ENCODE measurements at places on chromosomes 12 and 14.

DNA sequence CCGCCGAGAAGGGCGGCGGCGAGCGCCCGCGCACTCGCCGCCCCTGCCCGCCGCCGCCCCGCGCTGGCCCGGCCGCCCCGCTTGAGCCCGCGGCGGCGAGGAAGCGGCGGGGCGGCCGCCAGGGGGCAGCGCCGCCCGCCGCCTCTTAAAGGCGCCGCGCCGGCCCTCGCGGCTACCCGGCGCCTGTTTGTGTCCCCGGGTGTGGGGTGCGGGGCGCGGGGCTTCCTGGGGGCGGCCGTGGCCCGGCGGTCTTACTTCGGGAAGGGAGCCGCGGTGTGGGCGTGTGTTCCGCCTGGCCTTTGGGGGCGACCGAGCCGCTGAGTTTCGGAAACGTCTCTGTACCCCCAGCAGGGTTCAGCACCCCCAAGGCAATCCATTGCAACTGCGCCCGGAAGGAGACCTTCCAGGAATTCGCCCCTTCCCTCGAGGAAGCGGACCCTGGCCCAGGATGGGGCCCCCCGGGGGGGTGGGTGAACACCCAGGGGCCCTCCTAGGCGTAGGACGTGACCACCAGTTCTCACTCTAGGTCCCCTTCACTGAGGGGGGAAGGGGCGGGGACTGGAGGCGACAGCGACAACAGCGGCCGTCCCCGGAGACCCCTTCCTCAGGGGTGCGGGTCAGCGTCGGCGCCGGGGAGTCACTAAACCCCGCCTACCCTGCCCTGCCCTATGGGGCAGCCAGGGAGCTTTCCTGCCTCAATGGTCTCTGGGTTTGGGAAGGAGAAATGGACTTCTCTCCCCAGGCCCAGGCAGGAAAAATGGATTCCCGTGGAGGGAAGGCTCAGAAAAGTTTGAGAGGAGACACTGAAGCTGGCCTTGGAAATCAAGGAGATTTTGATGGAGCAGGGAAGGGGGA lies at the start of gene ITPK1:
TSS of gene ITPK1 (minus strand) at position 105 of the 855 bp plus-strand sequence. CDS start 762 bp downstream, outside the sequence.
- peak; percentile 89 for DNase-seq

- peak; percentile 70 for DNase-seq
Observed at GRCh38 chr12:107027636-107028053, 40.7 kb upstream of the MTERF2 start.

GRCh38 chr12:18345021-18345735 lies 83.9 kb downstream of the PIK3C2G start:
- DNase-seq, result peak; percentile 26

- DNase-seq, result no peak
Observed at GRCh38 chr12:79127271-79127751, 262.7 kb downstream of the SYT1 start.

- DNase-seq, result peak; percentile 46
Observed at GRCh38 chr12:15323480-15323879, 1.2 kb downstream of the PTPRO start.

DNA sequence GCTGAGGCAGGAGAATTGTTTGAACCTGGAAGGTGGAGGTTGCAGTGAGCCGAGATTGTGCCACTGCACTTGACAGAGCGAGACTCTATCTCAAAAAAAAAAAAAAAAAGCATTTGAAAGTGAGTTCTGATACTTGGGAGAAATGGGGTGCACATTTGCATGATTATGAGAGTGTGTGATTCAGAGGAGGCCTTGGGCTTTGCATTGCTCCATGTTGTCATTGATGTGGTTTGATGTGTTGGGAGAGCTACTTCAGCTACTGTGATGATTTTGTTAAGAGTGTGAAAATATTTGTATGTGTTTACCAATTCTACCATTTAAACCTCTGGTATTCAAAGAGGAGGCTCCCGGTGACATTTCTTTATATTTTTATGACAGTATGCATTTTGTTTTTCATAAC lies 24.4 kb downstream of the DRAM1 start:
- no peak for DNase-seq

GRCh38 chr14:21440859-21441258 lies 15.1 kb downstream of the CHD8 start:
- no peak for DNase-seq

- DNase-seq, result no peak
Observed at GRCh38 chr12:76223869-76224268, 124.3 kb downstream of the BBS10 start.

DNA sequence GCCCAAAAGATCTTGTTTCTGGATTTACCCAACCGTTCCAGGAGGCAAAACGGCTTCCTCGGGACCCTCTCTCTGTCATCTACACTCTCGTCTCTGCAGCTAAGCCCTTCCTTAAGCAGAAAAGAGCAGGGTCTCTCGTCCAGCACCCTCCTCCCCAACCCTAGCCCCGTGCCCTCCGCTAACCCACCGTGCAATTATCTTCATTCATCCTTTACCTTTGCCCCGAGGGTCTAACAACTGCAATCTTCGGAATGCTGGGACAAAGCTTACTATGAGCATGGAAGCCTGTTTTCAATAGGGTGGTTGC lies 276 bp upstream of the BMAL2 start:
- DNase-seq, result no peak

- DNase-seq, result no peak
Observed at GRCh38 chr12:10989107-10989506, 2.4 kb upstream of the TAS2R50 start.

DNA sequence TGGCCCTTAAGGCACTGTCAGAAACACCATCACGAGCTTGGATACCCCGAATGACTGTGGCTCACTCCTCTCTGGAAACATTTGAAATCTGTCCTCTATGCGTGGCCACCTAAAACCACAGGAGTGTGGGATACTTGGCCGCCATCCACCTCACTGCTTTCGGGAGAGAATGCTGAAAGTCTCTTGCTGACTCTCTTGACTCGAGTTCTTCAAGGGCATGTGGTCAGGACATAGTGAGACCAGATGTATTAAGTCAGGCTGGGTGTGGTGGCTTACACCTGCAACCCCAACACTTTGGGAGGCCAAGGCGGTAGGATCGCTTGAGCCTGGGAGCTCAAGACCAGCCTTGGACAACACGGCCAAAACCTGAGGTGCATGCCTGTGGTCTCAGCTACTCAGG lies 174.7 kb upstream of the ALG10B start:
- DNase-seq, result no peak

DNA sequence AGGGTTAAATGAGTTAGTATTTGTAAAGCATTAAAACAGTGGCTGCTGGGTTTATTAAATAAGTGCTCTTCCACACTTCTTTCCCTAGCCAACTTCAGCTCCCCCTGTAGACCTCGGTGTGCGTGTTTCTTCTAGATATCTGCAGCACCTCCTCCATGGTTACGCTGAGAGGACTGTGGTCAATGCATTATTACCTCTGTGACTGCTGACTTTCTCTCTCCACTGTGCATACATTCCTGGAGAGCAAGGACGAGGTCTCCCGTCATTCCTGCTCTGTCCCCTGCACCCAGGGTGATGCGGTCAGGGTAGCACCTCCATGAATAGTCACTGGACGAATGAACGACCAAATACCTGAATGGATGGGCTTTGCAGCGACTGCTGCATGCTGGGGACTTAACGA lies 44.6 kb downstream of the ZFP36L1 start:
- DNase-seq, result no peak

DNA sequence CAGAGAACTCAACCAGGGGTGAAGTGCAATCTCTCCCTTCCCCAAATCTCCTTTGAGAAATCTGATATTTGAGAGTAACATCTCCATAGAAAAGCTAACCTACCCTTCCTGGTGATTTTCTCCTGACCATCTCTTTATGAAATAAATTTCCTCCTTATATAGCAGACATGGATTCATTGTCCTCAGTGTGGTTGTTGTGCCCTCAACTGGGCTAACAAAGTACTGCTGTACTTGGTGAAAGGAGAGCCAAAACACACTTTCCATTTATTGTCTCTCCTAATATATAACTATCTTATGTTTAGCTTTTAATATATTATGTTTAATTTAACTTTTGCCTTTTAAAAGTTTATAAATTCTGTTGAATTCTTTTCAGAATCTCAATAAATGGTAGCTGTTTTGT lies 65.1 kb upstream of the SLCO1B1 start:
- peak; percentile 17 for DNase-seq

GRCh38 chr14:53979747-53980642 lies 23.4 kb upstream of the BMP4 start:
- no peak for DNase-seq

DNA sequence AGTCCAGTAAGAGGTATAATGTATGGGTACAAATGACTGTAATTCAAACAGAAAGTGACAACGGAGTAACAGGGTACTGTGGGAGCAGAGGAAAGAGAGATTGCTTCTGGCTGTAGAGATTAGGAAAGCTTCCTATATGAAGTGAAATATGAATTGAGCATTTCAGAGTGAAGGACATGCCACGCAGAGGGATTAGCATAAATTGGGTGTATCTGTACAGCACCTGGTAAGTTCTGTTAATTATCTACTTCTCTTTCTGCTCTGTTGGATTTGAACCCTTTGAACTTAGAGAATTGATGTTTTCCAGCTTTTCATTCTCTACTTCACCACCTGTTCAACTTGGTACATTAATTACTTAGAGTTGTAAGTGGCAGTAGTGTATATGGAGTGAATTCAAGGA lies 8.8 kb downstream of the STK38L start:
- peak; percentile 73 for DNase-seq

DNA sequence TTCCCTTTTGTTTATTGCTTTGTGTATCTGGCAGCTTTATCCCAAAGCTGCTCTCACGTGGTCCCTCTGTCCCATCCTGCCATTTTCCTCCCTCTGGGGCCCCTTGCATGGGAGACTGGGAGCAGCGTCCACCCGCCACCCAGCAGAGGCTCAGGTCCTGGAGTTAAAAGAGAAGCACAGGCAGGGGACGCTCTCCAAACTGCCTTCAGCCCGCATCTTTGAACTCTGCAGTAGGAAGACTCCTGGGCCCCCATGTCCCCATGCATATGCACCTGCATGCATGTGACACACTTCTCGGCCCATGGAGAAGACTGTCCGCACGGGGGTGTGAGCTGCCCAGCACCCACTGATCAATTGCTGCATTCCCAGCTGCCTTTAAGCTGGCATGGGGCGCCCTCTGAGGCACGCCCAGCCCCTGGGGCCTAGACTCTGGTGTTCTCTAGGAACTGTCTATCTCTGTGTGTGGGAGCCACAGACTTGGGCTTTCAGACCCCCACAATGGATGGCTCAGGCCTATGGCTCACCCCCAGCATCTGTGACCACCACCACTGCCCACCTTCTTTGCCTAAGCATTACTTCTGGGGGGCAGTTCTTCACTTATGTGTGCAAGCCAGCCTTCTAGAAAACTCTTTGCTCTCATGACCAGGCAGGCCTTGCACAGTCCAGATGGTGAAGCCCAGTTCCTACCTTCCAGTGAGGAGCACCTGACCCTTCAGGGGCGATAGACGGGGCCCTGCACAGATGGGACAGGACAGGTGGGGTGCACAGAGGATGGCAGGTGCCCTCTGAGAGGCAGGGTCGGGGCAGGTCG lies 96.1 kb upstream of the DIO3 start:
- DNase-seq, result no peak

DNA sequence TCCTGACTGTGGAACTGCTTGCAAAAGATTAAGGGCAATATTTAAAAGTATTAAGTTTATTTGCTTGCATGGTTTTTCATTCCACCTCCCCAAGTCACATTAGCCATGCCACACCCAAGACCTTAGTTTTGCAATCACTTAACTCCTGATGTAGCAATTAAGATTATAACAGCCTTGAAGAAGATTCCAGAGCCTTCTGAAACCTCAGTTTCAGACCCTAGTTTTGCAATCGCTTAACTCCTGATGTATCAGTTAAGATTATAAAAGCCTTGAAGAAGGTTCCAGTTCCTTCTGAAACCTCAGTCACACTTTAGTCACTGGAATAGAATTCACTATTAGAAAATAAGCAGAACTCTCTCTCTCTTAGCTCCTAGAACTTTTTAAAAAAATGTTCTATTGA lies 42.7 kb upstream of the DCN start:
- DNase-seq, result no peak

GRCh38 chr12:20628226-20628787 lies 66.8 kb upstream of the SLCO1C1 start:
- no peak for DNase-seq

- DNase-seq, result no peak
Observed at GRCh38 chr12:52041695-52042123, 9.5 kb upstream of the NR4A1 start.

DNA sequence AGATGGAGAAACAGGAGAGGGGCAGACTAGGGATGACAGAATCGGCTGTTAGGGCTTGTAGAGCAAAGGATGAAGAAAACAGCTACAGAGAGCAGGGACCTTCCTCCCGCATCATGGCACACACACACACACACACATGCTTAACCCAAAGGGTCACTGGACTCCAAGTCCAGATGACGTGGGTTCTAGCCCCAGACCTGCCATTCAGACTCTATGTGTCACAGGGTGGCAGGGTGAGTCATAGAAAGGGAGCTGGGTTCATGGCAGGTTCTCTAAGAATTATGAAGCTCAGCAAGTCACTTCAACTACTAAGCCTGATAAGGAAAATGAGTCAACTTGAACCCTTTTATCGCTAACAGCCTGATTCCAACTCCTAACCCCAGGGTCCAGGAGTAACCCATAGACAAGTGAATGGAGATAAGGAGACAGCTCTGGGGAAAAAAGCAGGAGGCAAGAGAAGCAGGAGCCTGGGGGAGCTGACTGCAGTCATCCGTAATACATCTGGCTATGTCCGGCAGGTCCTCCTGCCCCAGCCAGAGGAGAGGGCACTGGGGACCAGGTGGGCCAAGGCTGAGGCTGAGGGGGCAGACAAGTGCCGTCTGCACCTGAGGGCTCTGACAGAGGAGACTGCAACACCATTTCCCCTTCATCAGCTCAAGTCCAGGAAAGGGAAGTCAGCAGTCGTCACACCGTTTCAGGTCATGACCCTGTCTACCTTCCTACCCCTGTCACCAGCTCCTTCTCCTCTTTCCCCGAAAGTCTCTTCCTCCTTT lies 3.6 kb upstream of the TNFRSF1A start:
- no peak for DNase-seq

- no peak for DNase-seq
Observed at GRCh38 chr14:85620947-85621346, 91.0 kb downstream of the FLRT2 start.

DNA sequence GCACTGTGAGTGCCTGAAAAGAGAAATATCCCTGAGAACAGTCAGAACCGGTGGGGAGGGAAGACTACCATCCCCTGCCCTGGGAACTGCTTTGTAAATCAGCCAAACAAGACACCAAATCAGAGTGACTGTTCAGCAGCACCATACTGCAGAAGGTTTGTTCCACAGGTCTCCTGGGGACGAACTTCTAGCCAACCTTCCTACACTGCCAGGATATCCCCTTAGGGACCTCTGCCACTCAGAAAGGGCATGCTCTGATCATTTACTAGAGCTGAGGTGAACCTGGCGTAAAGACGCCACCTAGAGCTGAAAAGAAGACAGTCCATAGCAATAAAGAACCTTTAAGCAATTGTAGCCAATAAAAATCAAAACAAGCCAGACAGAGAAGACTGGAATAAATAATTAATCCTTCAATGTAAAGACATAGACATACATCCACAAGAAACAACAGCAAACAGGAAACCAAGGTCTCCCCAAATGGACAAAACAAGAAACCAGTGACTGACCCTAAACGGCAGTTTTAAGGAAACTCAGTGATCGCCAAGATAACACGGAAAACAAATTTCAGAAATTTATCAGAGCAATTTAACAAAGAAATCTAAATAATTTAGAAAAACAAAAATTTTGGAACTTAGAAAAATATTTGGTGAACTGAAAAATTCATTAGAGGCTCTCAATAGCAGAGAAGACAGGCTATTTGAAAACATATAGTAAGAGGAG lies 228.1 kb upstream of the AMIGO2 start:
- DNase-seq, result peak; percentile 87

GRCh38 chr12:130461447-130461815 lies 123.7 kb downstream of the PIWIL1 start:
- DNase-seq, result no peak
